ENCODE measurements at places on chromosomes 3 and 15. TPM values are rescaled to one million over a fixed set of nuclear protein-coding genes. Genes with fewer than 3 reads are reported as not detected.

Gene DUOXA1
- total RNA-seq, result 0.39 TPM

Gene LDHAL6B
- not detected for total RNA-seq

GRCh38 chr3:73710340-73710739, 85.6 kb upstream of the PDZRN3 start:
- no peak for DNase-seq
- no peaks in the 10 kb centered on the region for H3K27me3 ChIP-seq
- H3K4me1 ChIP-seq, result no peaks in the 10 kb centered on the region
- no peaks in the 10 kb centered on the region for H3K36me3 ChIP-seq

- no peaks in the 10 kb centered on the region for H3K27me3 ChIP-seq
- H3K4me3 ChIP-seq, result no peak overlapping the region
- no peaks in the 10 kb centered on the region for H3K36me3 ChIP-seq
- no peak overlapping the region for H3K27ac ChIP-seq
- no peak for DNase-seq
- no peaks in the 10 kb centered on the region for H3K4me1 ChIP-seq
Measured at GRCh38 chr3:136989781-136990524, 32.2 kb downstream of the IL20RB start.

Gene FANCD2OS
- total RNA-seq, result not detected

DNA sequence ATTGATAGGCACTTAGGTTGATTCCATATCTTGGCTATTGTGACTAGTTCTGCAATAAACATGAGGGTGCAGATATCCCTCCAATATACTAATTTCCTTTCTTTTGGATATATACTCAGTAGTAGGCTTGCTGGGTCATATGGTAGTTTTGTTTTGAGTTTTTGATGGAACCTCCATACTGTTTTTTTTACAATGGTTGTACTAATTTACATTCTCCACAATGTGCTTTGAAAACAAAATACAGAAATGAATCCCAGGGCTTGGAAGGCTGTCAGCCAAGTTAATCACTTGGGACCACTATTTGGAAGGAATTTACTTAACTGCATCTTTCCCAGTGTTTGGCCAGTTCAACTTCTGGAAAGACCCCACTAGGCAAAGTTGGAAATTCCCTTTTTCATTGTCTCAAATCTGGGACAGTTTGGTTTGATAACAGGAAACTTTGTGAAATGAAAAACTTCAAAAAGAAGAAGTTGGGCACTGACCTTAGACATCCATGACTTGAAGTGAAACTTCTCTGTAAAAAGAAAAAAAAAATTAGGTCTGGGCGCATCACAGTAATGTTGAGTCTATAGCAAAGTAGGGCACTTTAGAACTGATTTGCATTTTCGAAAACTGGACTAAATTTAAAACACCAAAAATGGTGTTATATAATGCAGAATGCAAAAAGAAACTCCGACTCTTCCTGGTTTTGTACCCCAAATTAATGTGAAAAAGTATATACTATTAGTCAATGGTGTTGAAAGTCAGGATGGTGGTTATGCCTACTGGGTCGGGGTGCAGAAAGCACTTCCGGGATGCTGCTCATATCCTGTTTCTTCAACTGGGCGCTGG, 6.0 kb downstream of the CTSH start:
- H3K4me1 ChIP-seq, result peaks cover 26% of the 10 kb centered on the region
- H3K27me3 ChIP-seq, result no peaks in the 10 kb centered on the region

DNA sequence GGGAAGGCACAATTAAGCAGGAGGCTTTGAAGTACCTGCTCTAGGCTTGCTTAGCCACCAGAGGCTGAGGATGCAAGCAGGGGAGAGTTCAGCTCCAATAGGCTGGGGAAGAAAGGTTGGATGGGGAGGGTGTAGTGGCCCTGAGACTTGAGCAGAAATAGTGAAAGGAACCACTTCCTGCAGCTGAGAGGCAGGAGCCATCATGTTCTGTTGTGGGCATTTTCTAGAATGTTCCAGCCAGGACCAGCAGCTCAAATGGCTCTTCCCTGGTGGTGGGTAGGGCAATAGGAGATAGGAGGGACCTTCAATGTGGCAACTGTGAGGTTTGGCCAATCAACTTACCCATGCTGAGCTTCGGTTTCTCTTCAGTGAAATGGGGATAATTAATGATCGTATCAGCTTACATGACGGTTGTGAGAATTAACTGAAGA, 79.1 kb upstream of the CGNL1 start:
- no peak overlapping the region for H3K4me3 ChIP-seq
- H3K27me3 ChIP-seq, result no peaks in the 10 kb centered on the region
- no peaks in the 10 kb centered on the region for H3K36me3 ChIP-seq
- H3K27ac ChIP-seq, result no peak overlapping the region
- no peak for DNase-seq

Gene BLM
- 15.9 TPM for total RNA-seq

- H3K4me1 ChIP-seq, result no peaks in the 10 kb centered on the region
- no peak for DNase-seq
- H3K36me3 ChIP-seq, result no peaks in the 10 kb centered on the region
- H3K27ac ChIP-seq, result no peak overlapping the region
Measured at GRCh38 chr3:181872887-181873286, 161.2 kb downstream of the SOX2 start.

Gene NSMCE3
- total RNA-seq, result 22.0 TPM

DNA sequence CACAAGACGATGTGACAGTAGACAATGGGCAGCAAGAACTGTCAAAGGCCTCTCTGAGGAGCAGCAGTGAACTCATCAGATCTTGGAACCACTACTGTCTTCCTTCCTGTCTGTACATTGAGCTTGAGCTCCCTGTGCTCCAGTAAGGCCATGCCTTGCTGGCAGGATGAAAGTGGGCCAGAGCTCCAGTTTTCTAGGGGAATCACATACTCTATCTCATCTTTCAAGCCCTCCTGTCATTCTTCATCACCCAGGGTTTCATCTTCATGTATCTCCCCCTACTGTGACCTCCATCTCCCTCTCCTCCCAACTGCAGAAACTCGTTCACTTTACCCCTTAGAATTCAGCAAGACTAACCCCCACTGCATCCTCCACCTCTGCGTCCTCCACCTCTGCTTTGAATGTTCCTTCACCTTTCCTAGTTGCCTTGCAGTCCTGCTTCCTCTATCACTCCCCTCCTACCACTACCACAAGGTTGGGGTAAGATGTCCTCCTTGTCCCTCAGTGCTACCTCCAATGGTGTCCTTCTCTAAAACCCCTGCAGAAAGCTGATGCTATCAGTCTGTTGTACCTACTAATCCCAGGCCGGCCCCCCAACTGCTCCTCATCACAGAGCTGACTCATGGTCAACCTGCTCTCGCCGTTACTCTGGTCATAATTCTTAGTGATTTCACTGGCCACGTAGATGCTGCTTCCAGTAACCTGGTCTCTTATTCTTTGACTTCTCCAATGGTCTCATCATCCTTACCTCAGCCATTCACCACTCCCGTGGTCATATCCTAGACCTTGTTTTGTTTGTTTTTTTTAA, 22.3 kb downstream of the NKIRAS1 start:
- no peak for DNase-seq
- H3K27me3 ChIP-seq, result no peaks in the 10 kb centered on the region
- no peak overlapping the region for H3K27ac ChIP-seq

GRCh38 chr15:100019601-100020000, 286.4 kb upstream of the LYSMD4 start:
- no peaks in the 10 kb centered on the region for H3K27me3 ChIP-seq
- DNase-seq, result no peak
- H3K27ac ChIP-seq, result no peak overlapping the region

- no peaks in the 10 kb centered on the region for H3K27me3 ChIP-seq
- H3K4me3 ChIP-seq, result no peak overlapping the region
- H3K4me1 ChIP-seq, result peaks cover 5% of the 10 kb centered on the region
- no peak overlapping the region for H3K27ac ChIP-seq
Measured at GRCh38 chr3:16177962-16178627, 3.6 kb downstream of the GALNT15 start.

DNA sequence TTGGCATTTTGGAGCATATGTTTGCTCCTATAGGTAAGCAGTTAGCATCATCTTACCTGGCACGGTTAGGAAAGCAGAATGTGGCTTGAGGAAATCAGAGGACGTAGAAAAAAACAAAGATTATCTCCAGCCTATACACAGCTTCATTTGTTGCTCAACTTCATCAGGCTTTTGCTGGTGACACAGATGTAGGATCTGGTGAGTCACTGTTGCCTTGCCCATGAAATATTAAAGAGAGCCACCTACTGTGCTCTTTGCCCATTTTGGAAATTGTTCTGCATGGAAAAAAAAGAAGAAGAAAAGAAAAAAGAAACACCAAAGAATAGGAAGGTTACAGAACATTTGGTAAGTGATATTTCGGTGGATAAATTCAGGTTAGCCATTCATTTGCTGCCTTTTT, 3.8 kb downstream of the IL1RAP start:
- no peaks in the 10 kb centered on the region for H3K36me3 ChIP-seq

Gene CYP1A1
- total RNA-seq, result 0.33 TPM

Gene TNIK
- 93.7 TPM for total RNA-seq

- no peak for DNase-seq
- H3K4me3 ChIP-seq, result no peak overlapping the region
- H3K36me3 ChIP-seq, result no peaks in the 10 kb centered on the region
Measured at GRCh38 chr3:62013951-62014350, 359.4 kb downstream of the FEZF2 start.

DNA sequence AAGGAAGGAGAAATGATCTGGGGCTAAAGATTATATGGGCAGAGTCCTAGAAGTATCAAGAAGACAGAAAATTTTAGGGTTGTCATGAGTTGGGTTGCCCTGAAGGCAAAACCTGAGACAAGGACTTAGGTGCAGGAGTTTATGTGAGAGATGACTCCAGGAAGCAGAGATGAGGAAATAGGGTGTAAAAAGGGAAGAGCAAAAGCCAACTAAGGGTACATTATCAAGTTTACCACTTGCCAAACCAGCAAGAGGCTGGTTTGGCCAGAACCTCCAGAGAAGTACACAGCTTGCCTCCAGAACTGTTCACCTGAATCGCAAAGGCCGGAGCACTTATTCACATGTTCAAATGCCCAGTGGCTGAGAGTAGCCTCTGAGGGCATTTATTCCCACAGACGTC, 116.7 kb downstream of the FHIT start:
- no peak overlapping the region for H3K27ac ChIP-seq
- peaks cover 4% of the 10 kb centered on the region for H3K4me1 ChIP-seq
- H3K27me3 ChIP-seq, result no peaks in the 10 kb centered on the region
- no peak overlapping the region for H3K4me3 ChIP-seq
- no peaks in the 10 kb centered on the region for H3K36me3 ChIP-seq

DNA sequence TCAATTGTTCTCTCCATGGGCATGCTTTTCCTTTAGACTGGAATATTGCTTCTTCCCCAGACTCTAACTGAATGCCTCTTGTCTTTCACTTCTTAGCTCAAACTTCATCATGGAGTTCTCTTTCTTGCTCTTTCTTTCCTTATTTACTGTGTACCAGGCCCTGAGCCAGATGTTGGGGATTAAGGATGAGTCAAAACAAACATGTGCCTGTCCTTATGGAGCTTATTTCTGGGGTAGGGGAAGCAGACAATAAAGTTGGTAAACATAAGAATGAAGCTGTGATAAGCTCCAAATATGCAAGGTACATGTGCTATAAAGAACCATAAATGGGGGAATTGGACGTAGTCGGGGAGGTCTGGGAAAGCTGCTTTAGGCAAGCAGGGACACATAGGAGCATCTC, 145.8 kb downstream of the ALDH1A2 start:
- H3K27ac ChIP-seq, result no peak overlapping the region
- no peaks in the 10 kb centered on the region for H3K4me1 ChIP-seq
- no peak overlapping the region for H3K4me3 ChIP-seq
- no peaks in the 10 kb centered on the region for H3K36me3 ChIP-seq
- DNase-seq, result no peak
- H3K27me3 ChIP-seq, result no peaks in the 10 kb centered on the region

- H3K36me3 ChIP-seq, result no peaks in the 10 kb centered on the region
- DNase-seq, result no peak
- H3K4me1 ChIP-seq, result no peaks in the 10 kb centered on the region
- no peak overlapping the region for H3K27ac ChIP-seq
- no peaks in the 10 kb centered on the region for H3K27me3 ChIP-seq
- no peak overlapping the region for H3K4me3 ChIP-seq
Measured at GRCh38 chr3:83946554-83946953, 1012.2 kb upstream of the CADM2 start.

GRCh38 chr15:36658898-36659639, 79.6 kb downstream of the CDIN1 start:
- no peaks in the 10 kb centered on the region for H3K27me3 ChIP-seq
- no peaks in the 10 kb centered on the region for H3K4me1 ChIP-seq
- H3K4me3 ChIP-seq, result no peak overlapping the region
- no peak for DNase-seq

DNA sequence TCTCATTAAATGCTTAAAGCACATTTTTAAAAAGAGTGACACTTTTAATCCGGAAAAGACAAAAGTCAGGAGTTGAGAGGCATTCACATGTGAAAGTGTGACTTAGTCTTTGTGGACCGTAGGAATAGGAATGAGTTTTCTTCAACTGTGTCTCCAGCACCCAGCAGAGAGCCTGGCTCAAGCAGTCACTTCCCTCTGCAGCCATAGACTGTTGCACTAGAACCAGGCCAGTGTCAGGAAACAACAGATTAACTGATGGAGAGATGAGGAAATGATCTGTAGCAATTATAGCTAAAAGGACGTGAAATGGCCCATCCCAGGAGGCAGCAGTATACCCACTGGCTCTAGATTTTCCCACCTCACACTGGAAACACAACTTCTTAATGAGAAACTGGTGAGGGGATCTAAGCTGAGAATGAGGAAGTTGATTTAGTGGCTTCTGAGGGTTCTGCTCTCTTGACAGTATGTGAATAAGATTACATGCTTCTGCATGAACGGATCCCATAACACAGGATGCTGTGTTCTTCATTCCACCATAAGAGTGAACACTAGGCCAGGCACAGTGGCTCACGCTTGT, 19.8 kb downstream of the CFAP92 start:
- H3K4me3 ChIP-seq, result no peak overlapping the region
- H3K36me3 ChIP-seq, result no peaks in the 10 kb centered on the region
- no peaks in the 10 kb centered on the region for H3K27me3 ChIP-seq
- DNase-seq, result no peak
- H3K4me1 ChIP-seq, result peaks cover 10% of the 10 kb centered on the region

DNA sequence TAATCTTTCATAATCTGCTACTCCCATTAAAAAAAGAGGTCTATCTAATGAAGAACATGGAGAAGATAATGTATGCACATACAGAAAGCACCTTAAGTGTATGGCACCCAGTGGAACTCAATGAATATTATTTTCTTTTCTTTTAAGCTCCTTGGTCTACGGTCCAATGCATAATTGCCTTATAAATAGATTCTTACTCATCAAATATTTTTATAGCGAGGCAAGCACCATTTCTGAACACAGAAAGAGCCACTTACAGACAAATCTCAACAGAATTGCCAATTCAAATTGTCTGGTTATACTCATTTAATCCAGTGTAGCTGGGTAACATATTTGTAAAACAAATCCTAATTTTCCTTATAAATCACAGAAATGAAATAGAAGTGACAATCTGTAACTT, 6.3 kb downstream of the PDZRN3 start:
- no peaks in the 10 kb centered on the region for H3K27me3 ChIP-seq
- H3K36me3 ChIP-seq, result no peaks in the 10 kb centered on the region
- H3K4me3 ChIP-seq, result no peak overlapping the region
- H3K4me1 ChIP-seq, result no peaks in the 10 kb centered on the region
- no peak for DNase-seq

Gene GNAT1
- total RNA-seq, result not detected

Gene PCBP4
- total RNA-seq, result 24.7 TPM

GRCh38 chr3:4982773-4983738, 3.8 kb downstream of the BHLHE40 start:
- no peak for DNase-seq
- H3K27me3 ChIP-seq, result no peaks in the 10 kb centered on the region
- H3K36me3 ChIP-seq, result peaks cover 40% of the 10 kb centered on the region
- H3K4me3 ChIP-seq, result peak overlapping the region; percentile 20
- H3K4me1 ChIP-seq, result peaks cover 49% of the 10 kb centered on the region

- no peak overlapping the region for H3K4me3 ChIP-seq
- H3K27me3 ChIP-seq, result no peaks in the 10 kb centered on the region
- no peaks in the 10 kb centered on the region for H3K36me3 ChIP-seq
- no peak for DNase-seq
- H3K4me1 ChIP-seq, result peaks cover 15% of the 10 kb centered on the region
- H3K27ac ChIP-seq, result no peak overlapping the region
Measured at GRCh38 chr15:72276326-72276700, 4.0 kb upstream of the PARP6 start.

Gene ABI3BP
- not detected for total RNA-seq

Data from natural killer cell (primary cell).